H9 (cell line): ENCODE measurements at places on chromosomes 12 and 14. TPM values are rescaled to one million over a fixed set of nuclear protein-coding genes. Genes with fewer than 3 reads are reported as not detected.

SENP1 gene
- total RNA-seq = 28.8 and 30.1 TPM in 2 replicates

AMN gene
- total RNA-seq = 1.9 and 2.2 TPM in 2 replicates

- no peak for DNase-seq
These were observed 122.5 kb downstream of the DAD1 start for GRCh38 chr14:22466491-22466890.

DNA sequence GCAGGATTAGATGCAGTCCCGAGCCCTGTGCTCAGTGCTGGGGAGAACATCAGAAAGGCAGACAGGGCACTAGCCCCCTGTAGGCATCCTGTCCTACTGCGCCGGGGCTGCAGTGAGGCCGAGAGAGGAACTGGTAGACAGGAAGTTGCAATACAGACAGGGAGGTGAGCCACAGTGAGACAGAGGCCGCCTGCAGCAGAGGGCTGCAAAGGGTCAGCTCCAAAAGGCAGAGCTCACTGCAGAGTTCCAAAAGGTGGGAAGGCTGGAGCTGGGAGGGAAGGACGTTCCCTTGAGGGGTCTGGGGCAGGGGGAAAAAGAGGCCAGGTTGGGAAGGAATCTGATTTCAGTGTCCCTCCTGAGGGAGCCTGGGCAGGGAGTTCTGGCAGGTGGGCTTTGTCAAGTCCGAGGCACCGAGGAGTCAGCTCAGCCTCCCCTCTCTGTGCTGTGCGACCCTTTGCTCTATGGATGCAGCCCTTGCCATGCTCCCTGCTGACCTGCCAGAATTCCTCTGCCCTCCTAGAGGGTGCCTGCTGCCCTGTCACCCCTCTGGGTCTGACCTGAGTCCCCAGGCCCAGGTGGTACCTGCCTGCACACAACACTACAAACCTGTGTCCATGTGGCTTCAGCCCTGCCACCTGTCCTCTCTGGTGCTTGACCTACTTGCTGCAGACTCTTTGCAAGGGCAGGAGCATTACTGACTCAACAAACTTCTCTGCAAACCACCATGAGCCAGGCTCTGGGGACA, 63.5 kb downstream of the PRMT8 start:
- peak; percentile 72 for DNase-seq

MYF5 gene
- not detected in 2 replicates for total RNA-seq

GRCh38 chr14:31400031-31400638, 20.2 kb downstream of the HEATR5A start:
- no peak for DNase-seq

DNA sequence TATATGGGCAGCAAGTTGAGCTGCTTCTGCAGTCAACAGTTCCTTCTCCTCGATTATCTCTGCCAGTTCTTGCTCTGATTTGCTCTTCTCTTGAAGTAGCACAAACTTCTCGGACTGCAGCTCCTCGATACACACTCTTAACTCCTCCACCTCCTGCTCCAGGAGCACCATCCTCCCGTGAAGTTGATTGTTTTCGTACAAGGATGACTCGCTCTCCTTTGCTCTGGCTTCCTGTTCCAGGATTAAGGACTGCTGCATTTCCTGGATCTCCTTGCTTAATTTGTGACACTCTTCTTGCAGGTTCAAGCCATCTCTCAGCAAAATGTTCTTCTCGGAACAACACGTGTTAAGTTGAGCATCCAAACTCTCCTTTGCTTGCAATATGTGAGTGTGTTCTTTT, 56.2 kb upstream of the VPS33A start:
- no peak for DNase-seq

DNA sequence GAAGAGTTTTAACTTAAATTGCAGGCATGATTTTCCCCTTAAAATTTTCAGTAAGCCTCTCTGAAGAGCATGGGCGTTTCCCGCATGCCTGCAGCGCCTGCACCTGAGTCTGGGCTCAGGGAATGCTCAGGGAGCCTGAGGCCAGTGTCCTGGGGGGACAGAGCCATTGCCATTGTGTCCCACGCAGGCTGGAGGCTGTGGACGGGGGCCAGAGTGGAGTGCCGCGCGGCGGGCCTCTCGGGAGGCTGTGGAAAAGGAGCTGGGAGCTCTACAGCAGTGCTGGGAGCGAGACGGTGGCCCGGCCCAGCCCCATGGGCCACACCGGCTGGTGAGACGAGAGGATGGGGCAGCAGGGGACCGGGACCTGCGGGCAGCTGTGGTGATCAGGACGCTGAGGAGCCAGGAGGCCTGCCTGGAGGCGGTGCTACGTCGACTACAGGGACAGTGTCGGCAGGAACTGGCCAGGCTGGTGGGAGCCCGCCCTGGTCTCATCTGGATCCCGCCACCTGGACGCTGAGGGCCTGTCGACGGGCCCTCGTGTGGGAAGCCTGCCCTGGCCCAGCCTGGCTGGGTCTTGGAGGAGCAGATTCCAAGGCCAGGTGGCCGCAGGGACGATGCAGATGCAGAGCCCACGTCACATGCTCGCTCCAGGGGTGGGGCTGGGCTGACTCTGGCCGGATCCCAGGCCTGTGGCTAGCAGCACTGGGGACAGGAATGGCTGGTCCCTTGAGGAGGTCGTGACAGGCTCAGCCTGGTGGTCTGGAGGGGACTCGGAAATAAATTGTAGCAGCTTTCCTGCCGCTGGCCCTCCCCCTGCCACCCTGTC, 7.6 kb downstream of the TEDC1 start:
- DNase-seq = peak; percentile 39

LMO3 gene
- not detected in 2 replicates for total RNA-seq

DNA sequence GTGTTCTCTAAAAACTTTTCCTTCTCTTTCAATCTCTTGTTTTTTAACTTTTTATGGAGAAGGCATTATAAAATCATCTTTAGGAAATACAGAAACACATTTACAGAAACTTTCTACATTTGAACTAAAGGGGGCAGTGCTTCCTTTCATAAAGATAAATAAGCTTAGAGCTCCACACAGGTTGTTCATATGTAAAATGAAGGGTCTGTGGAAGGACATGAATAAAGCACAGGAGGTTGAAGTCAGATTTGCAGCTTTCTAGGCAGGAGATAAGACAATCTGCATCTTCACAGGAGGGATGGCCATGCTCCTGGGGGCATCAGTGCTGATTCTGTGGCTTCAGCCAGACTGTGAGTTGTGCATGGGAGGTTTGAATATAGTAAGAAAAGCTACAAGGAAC, 426.0 kb downstream of the DAD1 start:
- DNase-seq = no peak

DNA sequence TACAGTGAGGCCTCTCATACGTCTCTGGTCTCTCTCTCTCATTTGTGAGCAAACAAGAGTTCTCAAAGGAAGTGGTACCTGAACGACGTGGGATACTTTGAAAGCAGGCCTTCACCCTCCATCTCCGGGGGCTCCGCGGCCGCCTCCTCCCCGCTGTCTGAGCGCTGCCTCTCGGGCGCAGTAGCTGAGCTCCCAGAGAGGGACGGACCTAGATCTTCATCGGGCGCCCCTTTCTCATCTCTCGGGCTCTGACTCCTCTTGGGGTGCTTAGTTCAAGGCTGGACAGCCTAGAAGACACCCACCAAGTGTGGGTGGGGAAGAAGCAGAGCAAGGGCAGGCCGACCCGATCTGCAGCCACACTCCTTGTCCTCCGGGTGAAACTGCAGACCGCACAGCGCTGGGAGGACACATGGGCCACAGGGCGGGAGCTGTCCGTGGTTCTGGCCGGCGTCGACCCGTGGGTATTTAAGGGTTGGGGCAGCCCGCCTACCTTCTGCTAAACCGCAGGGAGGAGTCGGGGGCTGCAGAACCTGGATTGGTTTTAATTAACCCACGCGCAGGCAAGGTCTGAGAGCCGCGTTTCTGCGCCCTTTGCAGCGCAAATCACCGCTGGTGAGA, 92.7 kb downstream of the PAH start:
- peak; percentile 93 for DNase-seq

ENDOU gene
- not detected in 2 replicates for total RNA-seq

KRT5 gene
- total RNA-seq = not detected in 2 replicates
